Stimulated activated CD4-positive, alpha-beta T cell treated with anti-CD3 and anti-CD28 coated beads, Interleukin-15, amount 100 ng/mL, for 48 hours (primary cell): ENCODE measurements at places on chromosomes 7 and 10.

DNA sequence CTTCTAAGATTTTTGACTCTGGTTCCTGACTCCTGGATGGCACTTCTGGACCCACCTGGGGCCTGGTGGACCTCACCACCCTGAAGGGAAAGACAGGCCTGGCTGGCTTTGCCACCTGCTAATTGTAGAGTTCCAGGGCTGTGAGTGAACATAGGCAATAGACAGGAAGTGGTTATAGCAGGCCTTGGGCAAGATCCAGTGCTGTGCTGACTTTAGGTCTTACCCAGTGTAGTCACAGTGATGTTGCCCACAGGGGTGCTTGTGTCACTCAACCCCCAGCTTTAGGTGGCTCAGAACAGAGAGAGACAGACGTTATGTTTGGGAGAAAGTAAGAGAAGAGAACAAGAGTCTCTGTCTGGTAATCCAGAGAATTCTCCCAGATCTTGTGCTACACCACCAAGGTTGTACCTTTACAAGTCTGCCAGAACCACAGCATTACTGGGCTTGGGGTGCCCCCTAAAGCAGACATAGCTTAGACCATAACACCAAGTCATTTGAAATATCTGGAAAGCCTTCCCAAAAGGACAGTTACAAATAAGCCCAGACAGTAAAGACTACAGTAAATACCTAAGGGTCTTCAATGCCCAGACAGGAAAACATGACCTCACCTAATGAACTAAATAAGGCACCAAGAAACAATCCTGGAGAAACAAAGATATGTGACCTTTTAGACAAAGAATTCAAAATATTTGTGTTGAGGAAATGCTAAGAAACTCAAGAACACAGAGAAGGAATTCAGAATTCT, 303.4 kb downstream of the PCLO start:
- DNase-seq = no peak

GRCh38 chr10:132785723-132786475, at the start of gene NKX6-2:
TSS of gene NKX6-2 (minus strand) at chr10:132786147. CDS start at chr10:132785948, 199 bp downstream.
- no peak for DNase-seq

GRCh38 chr10:69502589-69502988, 51.3 kb downstream of the TSPAN15 start:
- DNase-seq = no peak

- no peak for DNase-seq
Measured at GRCh38 chr10:76869931-76870330, 767.7 kb downstream of the KCNMA1 start.

DNA sequence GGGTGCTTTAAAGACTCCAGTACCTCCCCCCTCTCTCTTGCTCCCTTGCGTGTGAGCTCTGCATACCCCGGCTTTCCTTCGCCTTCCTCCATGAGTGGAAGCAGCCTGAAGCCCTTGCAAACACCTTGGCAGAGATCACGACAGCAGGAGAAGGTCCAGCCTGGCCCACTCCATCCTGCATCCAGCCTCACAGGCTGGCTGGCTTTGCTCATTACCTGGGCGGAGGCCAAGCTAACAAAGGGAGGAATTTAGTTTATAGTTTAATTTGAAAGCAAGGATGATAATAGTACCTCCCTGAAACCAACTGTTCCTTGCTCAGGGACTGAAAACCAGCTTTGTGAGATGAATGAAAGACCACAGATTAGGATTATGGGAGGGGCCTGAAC, 99.4 kb downstream of the PRKAG2 start:
- DNase-seq = no peak

- no peak for DNase-seq
Measured at GRCh38 chr10:8637640-8638039, 583.2 kb downstream of the GATA3 start.

- no peak for DNase-seq
Measured at GRCh38 chr7:102287111-102287980, 678 bp downstream of the SH2B2 start.

GRCh38 chr7:33446551-33446950, 317.2 kb downstream of the BBS9 start:
- no peak for DNase-seq

DNA sequence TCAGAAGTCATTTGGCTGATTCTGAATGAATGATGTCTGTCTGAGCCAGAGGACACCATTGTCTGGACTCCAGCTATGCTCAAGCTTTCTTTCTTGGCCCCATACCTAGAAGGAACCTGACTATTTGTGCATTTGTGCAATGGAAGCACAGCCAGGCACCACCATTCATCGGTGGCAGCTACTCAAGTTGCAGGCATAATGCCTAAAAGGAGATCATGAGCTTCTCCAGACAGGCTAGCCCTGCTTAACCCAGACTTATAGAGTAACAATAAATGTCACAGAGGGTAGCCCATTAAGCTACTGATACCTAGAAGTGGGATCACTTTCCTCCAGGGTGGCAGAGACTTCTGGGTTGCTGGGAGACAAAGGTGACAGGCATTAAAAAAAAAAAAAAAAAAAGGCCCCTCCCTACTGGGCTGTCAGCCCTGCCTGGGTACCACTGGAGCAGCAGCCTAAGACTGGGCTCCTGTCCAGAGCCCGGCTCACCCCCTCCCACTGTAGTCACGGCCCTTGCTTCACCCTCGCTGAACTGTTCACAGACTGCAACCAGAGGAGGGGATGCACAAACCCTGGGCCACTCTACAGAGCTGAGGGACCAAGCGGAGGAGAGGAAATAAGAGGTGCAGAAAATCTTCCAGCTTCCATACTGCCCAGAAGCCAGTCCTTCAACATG, 75.4 kb upstream of the ATP6V0A4 start:
- DNase-seq = no peak

GRCh38 chr10:117355072-117355471, 20.2 kb downstream of the PDZD8 start:
- DNase-seq = no peak

DNA sequence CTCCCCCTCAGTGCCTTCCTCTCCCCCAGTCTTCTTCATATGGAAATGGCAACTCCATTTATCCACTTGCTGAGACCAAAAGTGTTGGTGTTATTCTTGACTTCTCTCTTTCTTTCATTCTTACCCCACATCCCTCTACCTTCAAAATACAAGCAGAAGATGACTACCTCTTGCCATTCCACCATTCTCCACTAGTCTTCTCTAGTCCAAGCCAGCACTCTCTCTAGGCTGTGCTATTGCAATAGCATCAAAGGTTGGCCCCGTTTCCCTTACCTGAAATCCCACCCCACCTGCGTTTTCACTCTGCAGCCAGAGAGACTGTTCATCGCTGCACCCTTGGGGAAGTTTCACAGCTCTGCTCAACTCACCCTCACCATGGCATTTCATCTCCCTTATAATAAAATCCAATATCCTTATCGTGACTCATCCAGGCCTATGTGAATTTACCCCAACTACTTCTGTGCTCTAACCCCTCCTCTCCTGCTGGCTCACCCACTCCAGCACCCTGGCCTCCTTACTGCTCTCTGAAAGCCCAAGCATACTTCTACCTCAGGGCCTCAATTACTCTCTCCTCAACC, 109.1 kb downstream of the LSM5 start:
- DNase-seq = no peak

DNA sequence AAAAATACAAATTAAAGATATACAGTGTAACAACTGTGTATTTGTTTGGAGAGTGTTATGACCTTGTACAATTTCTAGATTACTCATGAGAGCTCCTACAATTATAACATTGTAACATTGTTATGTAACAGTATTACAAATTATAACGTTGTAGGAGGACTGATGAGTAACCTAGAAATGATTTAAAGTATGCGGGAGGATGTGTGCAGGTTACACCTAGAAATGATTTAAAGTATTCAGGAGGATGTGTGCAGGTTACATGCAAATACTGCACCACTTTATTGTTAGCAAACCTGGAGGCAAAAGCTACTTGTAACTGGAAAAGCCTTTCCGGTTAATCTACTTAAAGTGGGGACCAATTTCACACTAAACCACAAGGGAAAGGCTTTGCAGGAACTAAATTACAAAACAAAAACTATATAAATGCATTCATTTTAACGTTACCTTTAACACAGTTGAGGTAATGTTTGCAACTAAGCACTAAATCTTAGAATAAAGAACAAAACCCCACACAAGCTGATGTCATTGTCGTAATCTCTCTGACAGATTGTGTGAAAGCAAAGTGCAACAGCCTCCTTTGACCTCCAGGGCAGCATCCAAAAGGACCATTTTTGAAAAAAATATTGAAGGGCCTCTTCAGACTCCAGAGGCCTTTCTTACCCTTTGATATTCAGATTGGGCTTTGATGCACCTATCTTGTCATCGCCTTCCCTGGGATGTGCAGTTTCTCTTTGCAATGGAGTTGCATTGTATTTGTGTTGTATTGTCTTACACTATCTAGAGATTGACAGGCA, 522.1 kb upstream of the FOXK1 start:
- no peak for DNase-seq

GRCh38 chr10:107476408-107476807, 311.9 kb upstream of the SORCS1 start:
- no peak for DNase-seq

- DNase-seq = no peak
Measured at GRCh38 chr7:30975256-30975899, 11.6 kb downstream of the GHRHR start.

- DNase-seq = no peak
Measured at GRCh38 chr7:137480824-137481365, 137.4 kb upstream of the PTN start.

- no peak for DNase-seq
Measured at GRCh38 chr7:128234476-128235026, 6.5 kb upstream of the LEP start.

DNA sequence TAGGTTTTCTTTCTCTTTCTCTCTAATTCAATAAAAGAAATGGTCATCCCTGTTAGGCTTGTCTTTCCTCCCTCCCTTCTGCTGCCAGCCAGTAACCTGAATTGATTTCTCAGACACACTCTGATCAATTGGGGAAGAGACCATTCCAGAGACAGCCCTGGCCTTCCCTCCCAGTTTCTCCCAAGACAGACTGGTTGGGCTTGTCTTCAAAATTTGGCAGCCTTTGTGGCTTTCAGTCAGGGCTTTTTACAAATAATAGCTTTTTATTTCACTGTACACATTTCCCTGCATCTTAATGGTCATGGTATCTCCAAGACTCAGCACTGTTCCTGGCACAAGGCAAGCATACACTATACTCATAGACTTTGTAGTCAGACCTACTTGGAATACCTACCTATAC, 33.9 kb downstream of the BCAP29 start:
- no peak for DNase-seq

DNA sequence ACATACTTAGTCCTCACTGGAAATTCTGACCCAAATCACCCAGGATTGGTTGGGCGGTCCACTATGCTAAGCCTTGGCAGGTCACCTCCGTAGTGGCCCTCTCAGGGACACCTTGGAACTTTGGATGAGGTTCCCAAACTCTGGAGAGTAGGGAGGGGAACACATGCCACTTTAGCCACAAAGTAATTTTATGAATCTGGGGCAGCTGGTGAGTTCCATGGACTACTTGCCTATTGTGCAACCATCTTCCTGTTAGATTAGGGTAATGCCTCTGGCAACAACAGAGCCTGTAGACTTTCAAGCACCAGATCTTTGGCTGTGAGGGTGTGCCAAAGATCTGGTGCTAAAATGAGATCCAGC, 77.7 kb downstream of the ITGB8 start:
- no peak for DNase-seq

DNA sequence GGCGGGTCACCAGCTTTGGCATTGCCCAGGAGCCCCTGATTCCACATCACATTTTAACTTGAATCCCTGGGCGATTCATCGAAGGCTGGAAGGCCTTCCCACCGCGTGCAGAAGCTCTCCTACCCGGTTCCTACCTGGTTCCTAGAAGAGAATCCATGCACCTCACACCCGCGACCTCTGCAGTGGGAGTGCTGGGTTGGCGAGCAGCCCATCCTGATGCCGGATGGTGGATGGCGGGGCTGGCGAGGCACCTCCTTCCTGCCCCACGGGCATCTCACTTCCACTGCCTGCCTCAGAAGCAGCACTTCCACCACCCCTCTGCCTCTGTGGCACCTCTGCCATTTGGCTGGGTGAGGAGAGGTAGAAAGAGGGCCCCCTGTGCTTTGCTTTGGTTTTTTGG, 32.0 kb downstream of the NUB1 start:
- no peak for DNase-seq

DNA sequence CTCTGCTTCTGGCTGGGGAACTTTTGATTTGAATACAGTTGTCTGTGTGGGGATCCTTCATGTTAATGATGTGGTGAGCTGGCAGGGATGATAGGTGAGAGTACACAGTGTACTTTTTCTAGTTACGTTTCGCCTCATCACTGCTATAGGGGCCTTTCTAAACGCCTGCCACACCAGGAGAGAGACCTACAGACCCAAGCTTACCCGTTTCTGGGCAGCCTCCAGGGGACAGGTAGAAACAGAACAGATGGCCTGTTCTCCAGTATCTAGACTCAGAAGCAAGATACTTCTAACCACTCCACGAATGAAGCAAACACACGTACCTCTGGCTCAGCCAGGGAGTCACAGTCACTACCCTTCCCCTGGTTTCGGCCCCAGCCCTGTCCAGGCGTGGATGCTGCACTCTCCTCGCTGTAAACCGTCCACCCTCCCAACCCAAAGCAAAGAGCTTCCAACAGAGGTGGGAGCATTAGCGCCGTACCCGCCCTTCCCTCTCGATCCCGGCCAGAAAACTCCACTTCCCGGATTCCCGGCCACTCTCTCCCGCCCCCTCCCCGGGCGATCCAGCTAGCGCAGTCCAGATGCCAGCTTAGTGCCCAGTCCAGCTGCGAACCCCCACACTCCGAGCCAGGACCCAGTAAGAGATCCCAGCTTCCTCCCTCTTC, 1.2 kb downstream of the CCDC6 start:
- peak; percentile 34 for DNase-seq

GRCh38 chr7:73827567-73828106, 3.2 kb upstream of the CLDN4 start:
- no peak for DNase-seq

GRCh38 chr10:48900371-48900801, 39.3 kb downstream of the LRRC18 start:
- no peak for DNase-seq

DNA sequence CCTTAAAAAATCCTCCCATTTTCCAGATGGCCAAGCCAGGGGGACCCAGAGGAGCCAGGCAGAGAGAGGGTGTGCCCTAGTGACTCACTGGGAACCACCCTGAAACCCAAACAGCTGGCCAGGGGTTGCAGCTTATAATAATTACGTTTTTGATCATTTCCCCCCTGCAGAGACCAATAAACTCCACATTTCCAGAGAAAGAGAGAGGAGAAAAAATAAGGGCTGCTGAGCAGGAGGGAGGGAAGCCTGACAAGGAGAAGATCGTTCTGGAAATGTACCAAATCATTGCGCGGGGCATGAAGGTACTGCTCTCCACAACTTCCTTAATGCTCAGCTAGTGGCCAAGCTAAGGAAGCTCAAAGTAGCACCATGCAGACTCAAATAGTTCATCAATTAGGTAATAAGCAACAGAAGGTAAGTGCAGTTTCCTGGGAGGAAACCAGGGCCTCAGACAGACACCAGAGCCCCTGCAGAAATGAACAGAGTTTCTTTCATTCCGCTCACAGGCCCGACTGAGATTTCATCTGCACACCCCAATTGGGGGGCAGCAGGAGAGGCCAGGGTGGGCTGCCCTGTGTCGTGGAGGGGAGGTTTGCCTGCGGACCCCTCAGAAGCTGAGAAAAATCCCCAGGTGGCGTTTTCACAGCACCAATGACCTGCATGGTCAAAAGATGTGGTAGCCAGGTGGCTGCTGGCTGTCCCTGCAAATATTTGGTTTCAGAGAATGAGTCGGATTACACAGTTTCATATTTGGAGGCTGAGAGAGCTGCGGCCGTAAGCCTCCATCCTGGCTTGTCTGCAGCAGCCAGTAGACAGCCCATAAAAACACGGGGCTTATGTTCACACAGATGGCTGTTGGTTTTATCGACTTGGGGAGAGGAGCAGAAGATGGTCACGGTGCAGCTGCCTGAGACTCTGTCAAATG, 153.2 kb upstream of the LYZL2 start:
- no peak for DNase-seq
